Body of pancreas (tissue), 4 donors: ENCODE measurements at places on chromosomes 13 and 19. TPM values are rescaled to one million over a fixed set of nuclear protein-coding genes. Genes with fewer than 3 reads are reported as not detected.

DNA sequence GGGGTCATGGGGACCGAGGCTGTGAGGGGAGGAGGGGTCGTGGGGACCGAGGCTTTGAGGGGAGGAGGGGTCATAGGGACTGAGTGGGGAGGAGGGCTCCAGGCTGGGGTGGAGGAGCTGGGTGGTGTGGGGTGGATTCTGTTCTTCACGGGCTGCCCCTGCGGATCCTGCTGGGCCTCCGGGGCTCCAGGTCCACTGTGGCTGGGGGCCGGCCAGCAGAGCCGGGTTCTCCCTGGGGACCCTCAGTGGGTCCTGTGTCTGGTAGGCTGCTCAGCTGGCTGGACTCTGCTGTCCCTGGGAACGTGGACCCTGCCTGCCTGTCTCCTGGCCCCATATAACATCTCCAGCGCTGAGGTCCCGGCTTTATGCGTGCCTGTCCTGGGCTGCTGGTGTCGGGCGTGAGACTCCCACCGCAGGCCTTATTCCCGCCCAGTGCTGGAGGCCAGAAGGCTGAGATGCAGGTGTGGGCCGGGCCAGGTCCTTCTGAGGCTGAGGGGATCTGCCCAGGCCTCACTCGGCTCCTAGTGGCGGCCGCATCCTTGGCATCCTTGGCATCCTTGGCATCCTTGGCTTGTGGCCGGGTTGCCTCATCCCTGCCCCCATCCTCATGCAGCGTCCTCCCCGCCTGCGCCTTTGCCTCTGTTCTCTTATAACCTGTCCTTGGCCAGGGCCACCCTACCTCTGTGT, 19.8 kb upstream of the GNA15 start:
- H3K27ac ChIP-seq, result no peak overlapping the region
- no peaks in the 10 kb centered on the region for H3K36me3 ChIP-seq
- no peaks in the 10 kb centered on the region for H3K4me1 ChIP-seq
- DNase-seq, result no peak

DNA sequence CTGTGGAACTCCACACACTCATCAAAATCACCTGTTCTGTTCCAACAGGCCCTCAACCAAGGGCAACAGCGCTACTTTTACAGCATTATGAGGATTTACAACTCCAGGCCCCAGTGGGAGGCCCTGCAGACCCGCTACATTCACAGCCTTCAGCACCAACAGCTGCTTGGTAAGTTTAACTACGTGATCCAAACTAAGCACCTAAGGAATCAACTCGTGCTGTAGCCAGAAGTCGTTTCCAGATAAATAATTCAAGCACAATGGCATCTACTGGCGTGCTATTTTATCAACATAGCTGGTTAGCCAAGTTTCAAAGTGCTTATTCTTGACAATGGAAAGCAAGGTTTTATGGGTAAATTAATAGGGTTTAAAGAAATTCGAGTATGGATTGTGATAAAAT, 5.3 kb downstream of the FAM216B start:
- H3K36me3 ChIP-seq, result no peaks in the 10 kb centered on the region
- H3K27ac ChIP-seq, result no peak overlapping the region
- no peaks in the 10 kb centered on the region for H3K27me3 ChIP-seq
- H3K4me3 ChIP-seq, result no peak overlapping the region

GRCh38 chr13:27621116-27621365, 651 bp upstream of the POLR1D start:
- no peaks in the 10 kb centered on the region for H3K36me3 ChIP-seq
- peak overlapping the region; percentile 100 for H3K27ac ChIP-seq
- no peak for DNase-seq
- peaks cover 70% of the 10 kb centered on the region for H3K4me1 ChIP-seq
- H3K4me3 ChIP-seq, result peak overlapping the region; percentile 39

- H3K27ac ChIP-seq, result no peak overlapping the region
- no peaks in the 10 kb centered on the region for H3K36me3 ChIP-seq
- DNase-seq, result no peak
- no peaks in the 10 kb centered on the region for H3K27me3 ChIP-seq
Observed at GRCh38 chr13:105874814-105875213, 660.6 kb downstream of the EFNB2 start.

GRCh38 chr19:35347171-35347929, at the start of gene FFAR1:
Gene FFAR1 (plus strand): TSS chr19:35347902. CDS start chr19:35351552, 3,650 bp downstream.
- H3K4me1 ChIP-seq, result no peaks in the 10 kb centered on the region
- no peaks in the 10 kb centered on the region for H3K36me3 ChIP-seq
- H3K27me3 ChIP-seq, result peaks cover 6% of the 10 kb centered on the region

DNA sequence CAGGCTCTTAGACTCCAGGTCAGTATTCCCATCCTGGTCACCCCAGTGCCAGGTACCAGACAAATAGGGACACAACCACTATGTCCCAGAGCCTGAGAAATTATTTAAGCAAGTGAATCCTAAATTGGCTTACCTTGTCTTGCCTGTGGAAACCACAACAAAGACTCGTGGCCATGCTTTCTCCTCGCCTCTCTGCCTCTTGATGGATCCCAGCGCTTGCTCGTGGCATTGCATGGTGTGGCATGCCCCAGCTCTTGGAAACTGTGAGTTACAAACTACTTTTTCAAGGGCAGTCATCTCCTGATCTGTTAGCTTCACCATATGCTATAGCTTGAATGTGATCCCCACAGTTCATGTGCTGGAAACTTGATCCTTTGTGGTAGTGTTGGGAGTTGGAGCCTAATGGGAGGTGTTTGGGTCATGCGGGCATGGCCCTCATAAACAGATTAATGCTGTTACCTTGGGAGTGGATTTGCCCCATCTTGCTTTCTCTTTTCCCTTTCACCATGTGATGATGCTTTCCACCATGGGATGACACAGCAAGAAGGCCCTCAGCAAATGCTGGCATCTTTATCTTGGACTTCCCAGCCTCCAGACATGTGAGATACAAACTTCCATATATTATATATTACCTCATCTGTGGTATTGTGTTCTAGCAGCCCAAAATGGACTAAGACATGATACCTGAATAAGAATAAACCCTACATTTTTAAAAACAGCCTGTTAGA, 31.2 kb downstream of the SPRYD7 start:
- H3K27ac ChIP-seq, result no peak overlapping the region
- no peaks in the 10 kb centered on the region for H3K36me3 ChIP-seq
- no peaks in the 10 kb centered on the region for H3K27me3 ChIP-seq
- H3K4me1 ChIP-seq, result no peaks in the 10 kb centered on the region

GRCh38 chr13:41658057-41658661, 200.8 kb downstream of the RGCC start:
- DNase-seq, result no peak
- no peaks in the 10 kb centered on the region for H3K27me3 ChIP-seq
- H3K27ac ChIP-seq, result no peak overlapping the region
- H3K36me3 ChIP-seq, result no peaks in the 10 kb centered on the region

GRCh38 chr13:38535261-38535660, 151.6 kb upstream of the FREM2 start:
- no peaks in the 10 kb centered on the region for H3K27me3 ChIP-seq
- no peak for DNase-seq
- no peak overlapping the region for H3K27ac ChIP-seq
- H3K4me1 ChIP-seq, result no peaks in the 10 kb centered on the region
- H3K36me3 ChIP-seq, result no peaks in the 10 kb centered on the region

GRCh38 chr19:15091918-15092753, 10.1 kb downstream of the OR1I1 start:
- peak; percentile 83 for DNase-seq
- H3K27me3 ChIP-seq, result no peaks in the 10 kb centered on the region
- H3K4me1 ChIP-seq, result peaks cover 5% of the 10 kb centered on the region
- H3K27ac ChIP-seq, result peak overlapping the region; percentile 70
- H3K36me3 ChIP-seq, result no peaks in the 10 kb centered on the region

DNA sequence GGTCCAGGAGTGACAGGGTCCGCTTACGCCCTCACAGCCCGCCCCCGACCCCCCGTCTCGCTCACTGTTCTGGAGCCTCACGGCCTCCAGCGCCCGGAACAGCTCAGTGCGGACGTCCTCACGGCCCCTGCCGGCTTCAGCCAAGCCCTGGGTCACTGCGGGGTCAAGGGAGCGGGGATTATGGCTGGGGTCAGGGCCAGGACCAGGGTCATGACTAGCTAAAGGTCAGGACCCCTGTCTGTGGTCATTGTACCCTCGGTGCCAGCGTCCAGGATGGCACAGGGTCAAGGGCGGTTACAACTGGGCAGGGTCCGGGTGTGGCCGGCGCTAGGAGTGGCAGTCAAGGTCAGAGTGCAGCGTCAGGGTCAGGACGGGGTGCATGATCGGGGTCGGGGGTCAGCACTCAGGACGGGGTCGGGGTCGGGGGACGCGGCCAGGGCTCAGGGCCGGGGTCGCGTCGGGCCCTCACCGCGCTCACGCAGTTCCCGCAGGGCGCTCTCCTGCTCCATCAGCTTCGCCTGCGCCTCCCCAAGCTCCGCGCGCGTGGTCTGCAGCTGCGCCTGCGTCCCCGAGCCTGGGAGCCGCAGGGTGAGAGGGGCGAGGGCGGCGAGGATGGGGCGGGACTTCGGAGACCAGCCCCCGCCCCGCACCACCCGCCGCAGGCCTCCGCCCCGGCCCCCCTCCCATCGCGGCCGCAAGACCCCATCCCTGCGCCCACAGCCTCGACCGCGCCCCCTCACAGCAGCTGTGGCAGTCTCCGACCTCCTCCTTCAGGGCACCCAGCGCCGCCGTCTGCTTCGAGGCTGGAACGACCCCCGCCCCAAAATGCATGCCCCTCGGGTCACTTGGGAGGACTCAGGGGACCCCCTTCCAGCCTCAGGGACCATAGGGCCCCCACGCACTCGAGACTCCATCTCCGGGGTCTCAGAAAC, 1.4 kb downstream of the CLEC4G start:
- no peaks in the 10 kb centered on the region for H3K36me3 ChIP-seq
- H3K4me3 ChIP-seq, result no peak overlapping the region
- peaks cover 11% of the 10 kb centered on the region for H3K27me3 ChIP-seq
- H3K4me1 ChIP-seq, result no peaks in the 10 kb centered on the region
- no peak for DNase-seq
- H3K27ac ChIP-seq, result no peak overlapping the region

- peak overlapping the region; percentile 31 for H3K27ac ChIP-seq
- H3K4me3 ChIP-seq, result no peak overlapping the region
- H3K27me3 ChIP-seq, result no peaks in the 10 kb centered on the region
- H3K36me3 ChIP-seq, result no peaks in the 10 kb centered on the region
- DNase-seq, result no peak
Observed at GRCh38 chr13:100211016-100211710, 122.3 kb downstream of the PCCA start.

DNA sequence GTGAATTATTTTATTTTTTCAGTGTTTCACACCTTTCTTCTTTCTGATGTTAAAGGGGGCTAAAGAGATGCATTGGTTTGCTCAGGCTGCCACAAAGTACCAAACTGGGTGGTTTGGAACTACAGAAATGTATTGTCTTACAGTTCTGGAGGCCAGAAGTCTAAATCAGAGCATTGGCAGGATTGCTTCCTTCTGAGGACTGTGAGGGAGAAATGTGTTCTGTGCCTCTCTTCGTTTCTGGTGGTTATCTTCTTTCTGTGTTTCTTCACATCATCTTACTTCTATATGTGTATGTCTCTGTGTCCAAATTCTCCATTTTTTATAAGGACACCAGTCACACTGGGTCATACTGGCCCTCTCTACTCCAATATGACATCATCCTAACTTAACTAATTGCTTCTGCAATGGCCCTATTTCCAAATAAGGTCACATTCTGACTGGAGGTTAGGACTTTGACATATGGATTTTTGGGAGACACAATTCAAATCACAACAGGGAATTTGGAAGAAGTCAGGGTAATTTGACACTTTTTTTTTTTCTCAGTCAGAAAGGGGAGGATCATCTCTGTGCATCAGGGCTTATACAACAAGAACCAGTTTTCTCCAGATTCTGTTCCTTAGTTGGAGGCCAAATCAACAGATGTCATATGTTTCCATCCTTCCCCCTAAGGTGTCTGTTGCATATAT, 188.2 kb downstream of the KCNRG start:
- no peak overlapping the region for H3K4me3 ChIP-seq
- no peaks in the 10 kb centered on the region for H3K4me1 ChIP-seq
- H3K27me3 ChIP-seq, result no peaks in the 10 kb centered on the region
- H3K36me3 ChIP-seq, result no peaks in the 10 kb centered on the region
- DNase-seq, result no peak

- no peak for DNase-seq
- no peaks in the 10 kb centered on the region for H3K4me1 ChIP-seq
- no peak overlapping the region for H3K27ac ChIP-seq
- no peaks in the 10 kb centered on the region for H3K36me3 ChIP-seq
Observed at GRCh38 chr13:60745343-60745742, 348.3 kb downstream of the TDRD3 start.

DNA sequence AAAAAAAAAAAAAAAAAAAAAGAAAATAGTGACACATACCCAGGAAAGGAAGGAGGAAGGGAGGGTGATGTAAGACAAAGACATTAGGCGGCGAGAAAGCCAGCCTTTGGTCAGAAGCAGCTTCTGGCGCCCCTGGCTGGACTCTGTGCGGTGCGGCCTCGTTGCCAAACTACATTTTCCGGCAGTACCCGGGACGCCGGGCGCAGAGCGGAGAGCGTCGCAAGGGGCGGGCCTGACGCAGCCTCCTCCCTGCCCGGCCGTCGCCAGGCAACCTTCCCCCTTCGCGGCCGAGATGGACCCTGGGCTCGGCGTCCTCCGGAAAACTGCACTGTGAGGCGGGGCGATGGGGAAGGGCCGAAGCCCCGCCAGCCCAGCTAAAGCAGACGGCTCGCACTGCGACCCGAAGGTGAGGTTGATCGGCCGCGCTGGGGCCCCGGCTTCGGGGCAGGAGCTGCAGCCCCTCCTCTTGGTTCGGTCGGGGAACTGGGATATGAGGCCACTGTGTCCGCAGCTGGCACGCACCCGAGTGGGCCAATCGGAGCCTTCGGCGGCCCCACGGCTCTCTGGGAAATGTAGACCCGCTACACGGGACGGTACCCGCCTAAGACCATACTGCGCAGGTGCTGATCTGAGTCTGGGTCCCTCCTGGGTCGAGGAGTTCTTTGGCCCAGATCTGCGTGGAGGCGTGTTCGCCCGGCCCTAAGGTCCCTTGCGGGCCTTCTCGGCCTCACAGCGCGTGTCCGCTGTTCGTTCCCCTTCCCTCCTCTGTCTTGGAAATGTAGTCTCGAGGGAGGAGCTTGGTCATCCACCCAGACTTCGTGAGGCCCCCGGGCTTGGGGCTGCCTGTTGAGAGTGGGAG, 2.3 kb upstream of the MZF1 start:
- H3K27ac ChIP-seq, result peak overlapping the region; percentile 78
- peak; percentile 89 for DNase-seq
- peak overlapping the region; percentile 26 for H3K4me3 ChIP-seq

DNA sequence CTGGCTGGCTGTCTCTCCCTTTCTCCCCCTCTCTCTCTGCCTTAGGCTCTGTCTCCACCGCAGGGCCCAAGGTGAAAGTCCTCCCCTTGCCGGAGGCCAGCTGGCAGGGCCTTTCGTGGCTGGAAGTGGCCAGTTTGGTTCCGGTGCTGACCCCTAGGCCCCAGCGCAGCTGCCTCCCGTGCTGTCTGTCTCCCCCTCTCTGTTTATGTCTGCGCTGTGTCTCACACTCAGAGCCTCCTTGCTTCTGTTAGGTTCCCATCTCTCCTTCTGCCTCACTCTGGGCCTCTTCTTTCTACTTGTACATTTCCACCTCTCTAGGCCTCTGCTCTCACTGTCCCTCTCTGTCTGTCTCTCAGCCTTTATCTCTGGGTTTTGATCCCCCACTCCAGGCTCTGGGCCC, 13.1 kb downstream of the CCDC97 start:
- peaks cover 42% of the 10 kb centered on the region for H3K4me1 ChIP-seq
- DNase-seq, result no peak
- H3K4me3 ChIP-seq, result no peak overlapping the region
- H3K27me3 ChIP-seq, result no peaks in the 10 kb centered on the region

Gene IL11
- total RNA-seq, result not detected

Gene SERTM1
- 0.26 TPM for total RNA-seq
